Activated T-cell treated with anti-CD3 and anti-CD28 coated beads for 1 hour (primary cell): ENCODE measurements at places on chromosomes 11 and 22.
A peak's percentile ranks its signal among the peaks of the same experiment; 100 is the strongest.

GRCh38 chr11:114942207-114942606 is 263.9 kb downstream of the NXPE2 start:
- DNase-seq = no peak

- no peak for DNase-seq
Observed at GRCh38 chr11:87325490-87325872, 287.7 kb downstream of the TMEM135 start.

GRCh38 chr22:44112191-44112590 is 68.5 kb upstream of the PARVG start:
- no peak for DNase-seq

- DNase-seq = no peak
Observed at GRCh38 chr22:29306835-29307595, 565 bp downstream of the GAS2L1 start.

DNA sequence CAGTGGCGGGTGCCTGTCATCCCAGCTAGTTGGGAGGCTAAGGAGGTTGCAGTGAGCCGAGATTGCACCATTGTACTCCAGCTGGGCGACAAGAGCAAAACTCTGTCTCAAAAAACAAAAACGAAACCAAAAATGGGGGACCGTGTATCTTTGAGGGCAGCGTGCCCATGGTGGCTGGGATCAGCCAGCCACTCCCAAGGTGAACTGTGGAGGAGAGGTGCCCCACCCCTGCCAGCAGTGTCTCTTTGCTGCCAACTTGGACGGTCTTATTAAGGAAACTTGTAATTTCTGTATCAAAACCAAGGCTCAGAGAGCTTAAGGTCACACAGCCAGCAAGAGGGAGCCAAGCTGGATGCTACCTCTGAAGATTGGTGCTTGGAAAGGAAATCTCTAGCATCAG is 147.7 kb downstream of the CACNA1I start:
- no peak for DNase-seq

- peak; percentile 22 for DNase-seq
Observed at GRCh38 chr22:44567846-44568493, 69.9 kb upstream of the RTL6 start.

DNA sequence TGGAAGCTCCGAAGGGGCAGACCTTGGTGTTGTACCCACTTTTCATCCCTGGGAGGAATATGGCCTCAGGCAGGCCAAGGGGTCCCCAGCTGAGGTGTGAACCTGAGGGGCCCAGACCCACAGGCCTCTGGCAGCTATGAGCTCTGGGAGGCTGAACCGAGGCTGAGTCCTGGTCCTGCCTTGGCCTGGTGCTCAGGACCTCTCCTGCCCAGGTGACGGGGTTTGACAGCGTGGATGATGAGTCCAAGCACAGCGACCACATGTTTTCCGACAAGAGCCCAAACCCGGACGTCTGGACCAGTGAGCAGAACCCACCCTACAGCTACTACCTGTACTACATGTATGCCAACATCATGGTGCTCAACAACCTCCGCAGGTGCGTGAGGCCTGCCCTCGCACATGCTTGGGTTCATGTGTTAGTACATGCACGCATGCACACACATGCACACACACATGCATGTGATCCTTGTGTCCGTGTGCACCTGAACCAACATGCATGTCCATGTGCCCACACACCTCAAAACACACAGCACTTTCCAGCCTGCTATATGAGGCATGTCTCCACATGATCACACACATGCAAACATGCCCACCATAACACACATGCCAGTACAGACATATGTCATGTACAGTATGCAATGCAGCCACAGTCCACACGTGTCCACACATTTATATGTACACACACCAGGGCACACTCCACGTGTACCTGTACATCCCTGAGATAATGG is 40.9 kb downstream of the RNF141 start:
- no peak for DNase-seq

DNA sequence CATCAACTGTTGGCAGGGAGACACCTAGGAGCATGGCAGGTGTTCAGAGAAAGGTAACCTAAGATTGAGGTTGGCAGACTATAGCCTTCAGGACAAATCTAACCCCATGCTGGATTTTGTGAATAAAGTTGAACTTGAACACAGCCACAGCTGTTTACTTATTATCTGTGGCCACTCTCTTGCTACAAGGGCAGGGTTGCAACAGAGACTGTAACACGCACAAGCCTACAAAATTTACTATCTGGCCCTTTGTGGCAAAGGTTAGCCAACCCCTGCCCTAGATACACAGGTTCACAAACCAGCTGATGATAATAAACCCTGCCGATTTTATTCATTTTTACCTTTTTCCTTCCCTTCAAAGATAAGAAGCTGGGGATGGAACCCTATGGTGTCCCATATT is 2.5 kb downstream of the THYN1 start:
- no peak for DNase-seq

DNA sequence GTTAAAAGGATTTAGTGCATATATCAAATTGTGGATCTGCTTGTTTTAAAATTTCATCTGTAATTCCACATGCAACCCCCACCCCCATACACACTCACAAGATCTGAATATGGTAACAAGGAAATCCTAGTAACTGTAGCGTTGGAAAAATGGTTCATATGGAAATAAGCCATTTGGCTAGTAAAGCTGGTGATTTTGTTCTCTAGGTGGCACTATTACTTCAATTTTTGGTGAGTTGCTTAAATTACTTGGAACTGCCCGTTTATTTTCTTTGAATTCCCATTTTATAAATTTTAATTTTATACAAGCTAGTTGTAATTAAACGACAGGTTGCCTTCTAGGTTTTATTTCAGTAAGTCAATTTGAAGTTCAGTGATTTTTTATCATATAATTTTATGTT is 5.3 kb downstream of the BDNF start:
- DNase-seq = no peak

- no peak for DNase-seq
Observed at GRCh38 chr11:86161336-86161735, 83.2 kb upstream of the EED start.

- DNase-seq = peak; percentile 32
Observed at GRCh38 chr11:111586388-111586831, 15.8 kb upstream of the SIK2 start.

DNA sequence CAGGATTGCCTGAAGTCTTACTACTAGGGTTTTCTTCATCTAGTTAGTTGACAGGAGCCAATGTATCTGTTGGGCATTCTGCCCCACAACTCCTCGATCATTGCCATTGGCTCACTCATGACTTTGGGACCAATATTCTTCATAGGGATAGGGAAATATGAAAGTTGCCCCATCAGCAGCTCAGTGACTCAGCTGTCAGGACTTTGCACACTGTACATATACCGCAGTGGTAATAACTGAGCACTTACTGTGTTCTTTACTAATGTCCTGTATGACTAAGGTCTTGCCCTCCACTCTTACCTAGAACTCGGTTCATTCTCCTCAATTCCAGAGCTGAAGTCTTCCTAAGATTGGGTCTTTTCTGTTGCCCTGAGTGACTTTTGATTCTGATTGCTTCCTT is 46.8 kb upstream of the PGR start:
- no peak for DNase-seq

DNA sequence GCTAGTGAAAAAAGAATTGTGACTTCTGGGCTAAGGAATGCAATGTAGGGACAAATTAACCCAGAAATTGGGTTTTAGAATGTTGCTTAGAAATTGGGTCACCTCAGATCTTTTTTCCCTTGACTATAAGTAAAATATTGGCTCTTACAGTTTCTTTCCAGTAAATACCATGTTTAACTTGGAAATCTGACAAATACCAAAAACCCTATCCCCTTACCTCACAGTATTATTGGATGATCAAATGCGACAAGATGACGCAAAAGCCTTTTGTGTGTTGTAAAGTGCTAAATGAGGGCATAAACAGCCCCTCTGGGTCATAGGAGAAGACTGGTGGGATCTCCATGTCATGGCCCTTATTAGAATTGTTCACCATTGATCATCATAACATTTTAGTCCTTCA is 6.1 kb upstream of the UPB1 start:
- DNase-seq = no peak
